Lung microvascular endothelial cell (primary cell): ENCODE measurements at places on chromosomes 3 and 15. TPM values are rescaled to one million over a fixed set of nuclear protein-coding genes. Genes with fewer than 3 reads are reported as not detected.

NR2E3 gene
- 0.20 and 0.22 TPM in 2 replicates for total RNA-seq

SLC22A14 gene
- not detected in 2 replicates for total RNA-seq

GASK1A gene
- not detected in 2 replicates for total RNA-seq

HTR3E gene
- not detected in 2 replicates for total RNA-seq

AGBL1 gene
- total RNA-seq, result not detected in 2 replicates

A4GNT gene
- total RNA-seq, result not detected in 2 replicates

TM6SF1 gene
- total RNA-seq, result 30.9 and 51.6 TPM in 2 replicates

SCN5A gene
- total RNA-seq, result 5.9 and 14.9 TPM in 2 replicates

SNX22 gene
- total RNA-seq, result under 0.01 and 0.20 TPM in 2 replicates

PIERCE2 gene
- 0.60 and 0.87 TPM in 2 replicates for total RNA-seq

CLDN1 gene
- 0.20 and 0.44 TPM in 2 replicates for total RNA-seq

THRB gene
- total RNA-seq, result under 0.01 TPM in 2 replicates

LTF gene
- total RNA-seq, result under 0.01 and 0.22 TPM in 2 replicates

HRG gene
- not detected in 2 replicates for total RNA-seq

LRRC3B gene
- not detected in 2 replicates for total RNA-seq

CHRM5 gene
- 0.20 and 0.22 TPM in 2 replicates for total RNA-seq

FILIP1L gene
- 22.0 and 36.3 TPM in 2 replicates for total RNA-seq

TRH gene
- total RNA-seq, result not detected in 2 replicates

CELSR3 gene
- total RNA-seq, result 0.20 and 0.22 TPM in 2 replicates
